ENCODE measurements at places on chromosomes 6 and 20.

GRCh38 chr6:88145298-88145963, 20.7 kb downstream of the CNR1 start:
- no peak overlapping the region for H3K4me3 ChIP-seq
- no peaks in the 10 kb centered on the region for H3K27me3 ChIP-seq
- H3K27ac ChIP-seq: no peak overlapping the region

GRCh38 chr6:39642270-39642669, 82.9 kb downstream of the KIF6 start:
- no peaks in the 10 kb centered on the region for H3K27me3 ChIP-seq
- no peak overlapping the region for H3K27ac ChIP-seq
- no peaks in the 10 kb centered on the region for H3K4me1 ChIP-seq
- no peak for DNase-seq
- H3K36me3 ChIP-seq: no peaks in the 10 kb centered on the region
- no peak overlapping the region for H3K4me3 ChIP-seq

- no peaks in the 10 kb centered on the region for H3K36me3 ChIP-seq
- H3K4me3 ChIP-seq: no peak overlapping the region
- no peaks in the 10 kb centered on the region for H3K4me1 ChIP-seq
Observed at GRCh38 chr6:96613291-96613999, 50.5 kb downstream of the FHL5 start.

DNA sequence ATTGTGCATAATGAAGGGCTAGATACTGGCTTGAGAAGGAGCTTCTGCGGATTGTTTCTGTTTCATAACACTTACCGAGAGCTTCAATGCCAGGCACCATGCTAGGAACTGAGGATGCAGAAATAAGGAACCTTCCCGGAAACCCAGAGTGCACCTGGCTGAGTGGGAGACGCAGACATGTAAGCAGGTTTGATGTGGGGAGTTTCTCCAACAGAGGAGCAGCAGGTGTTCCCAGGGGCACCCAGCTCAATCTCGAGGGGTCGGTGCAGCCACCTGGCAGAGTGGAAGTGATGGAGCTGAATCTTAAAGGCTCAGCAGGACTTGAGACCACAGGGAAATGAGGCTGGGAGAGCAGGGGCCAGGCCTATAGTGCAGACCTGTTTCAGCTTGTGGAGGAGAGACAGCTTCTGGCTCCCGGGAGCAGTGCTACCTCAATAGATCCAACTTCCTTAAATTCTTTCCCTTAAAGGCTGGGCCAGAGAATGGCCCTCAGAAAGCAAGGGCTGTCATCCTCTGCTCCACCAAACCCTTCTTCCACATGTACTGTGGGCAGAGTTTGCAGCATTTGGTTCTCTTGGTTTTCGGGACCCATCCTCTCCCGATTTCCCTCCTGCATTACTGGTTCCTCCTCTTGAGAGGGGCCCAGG, 27.8 kb upstream of the SRC start:
- DNase-seq: no peak

DNA sequence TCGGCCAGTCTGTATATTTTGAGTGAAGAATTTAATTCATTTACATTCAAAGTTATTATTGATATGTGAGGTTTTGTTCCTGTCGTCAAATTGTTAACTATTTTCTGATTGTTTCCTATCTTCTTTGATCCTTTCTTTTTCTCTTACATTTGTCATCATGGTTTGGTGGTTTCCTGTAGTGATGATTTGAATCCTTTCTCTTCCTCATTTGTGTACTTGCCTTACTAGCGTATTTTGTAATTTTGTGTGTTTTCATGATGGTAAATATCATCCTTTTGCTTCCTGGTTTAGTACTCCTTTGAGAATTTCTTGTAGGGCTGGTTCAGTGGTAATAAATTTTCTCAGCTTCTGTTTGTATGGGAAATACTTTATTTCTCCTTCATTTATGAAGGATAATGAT, 151.7 kb upstream of the CEP162 start:
- no peak overlapping the region for H3K4me3 ChIP-seq
- H3K4me1 ChIP-seq: no peaks in the 10 kb centered on the region
- H3K27me3 ChIP-seq: no peaks in the 10 kb centered on the region
- no peak for DNase-seq
- H3K27ac ChIP-seq: no peak overlapping the region

DNA sequence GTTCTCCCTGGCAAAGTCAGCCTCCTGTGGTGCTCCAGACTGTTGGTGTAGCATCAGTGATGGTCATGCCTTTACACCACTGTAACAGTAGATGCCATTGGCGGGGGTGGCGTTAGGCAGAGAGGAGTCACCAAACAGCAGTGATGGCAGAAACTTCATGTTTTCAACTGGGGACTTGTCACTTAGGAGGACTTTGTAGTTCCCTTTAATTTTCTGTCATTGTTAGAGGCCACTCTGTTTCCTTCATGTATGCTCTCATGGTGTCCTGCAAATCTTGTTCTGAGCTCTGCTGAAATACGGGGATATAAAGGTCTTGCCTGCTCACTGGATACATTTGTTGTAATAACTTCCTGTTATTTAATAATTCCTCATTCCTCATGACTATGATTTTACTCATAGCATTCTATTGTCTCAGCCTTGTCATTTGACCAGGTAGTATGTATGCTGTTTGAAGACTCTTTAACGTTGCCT, 4.6 kb downstream of the MAP3K4 start:
- H3K27me3 ChIP-seq: no peaks in the 10 kb centered on the region
- DNase-seq: no peak
- peaks cover 9% of the 10 kb centered on the region for H3K4me1 ChIP-seq
- H3K27ac ChIP-seq: no peak overlapping the region

- no peaks in the 10 kb centered on the region for H3K4me1 ChIP-seq
- DNase-seq: no peak
- no peaks in the 10 kb centered on the region for H3K36me3 ChIP-seq
- 0 out of 2 replicates have a peak, but pooled peaks cover 5% of the 10 kb centered on the region for H3K27me3 ChIP-seq
Observed at GRCh38 chr6:47091886-47092668, 49.9 kb upstream of the ADGRF1 start.

DNA sequence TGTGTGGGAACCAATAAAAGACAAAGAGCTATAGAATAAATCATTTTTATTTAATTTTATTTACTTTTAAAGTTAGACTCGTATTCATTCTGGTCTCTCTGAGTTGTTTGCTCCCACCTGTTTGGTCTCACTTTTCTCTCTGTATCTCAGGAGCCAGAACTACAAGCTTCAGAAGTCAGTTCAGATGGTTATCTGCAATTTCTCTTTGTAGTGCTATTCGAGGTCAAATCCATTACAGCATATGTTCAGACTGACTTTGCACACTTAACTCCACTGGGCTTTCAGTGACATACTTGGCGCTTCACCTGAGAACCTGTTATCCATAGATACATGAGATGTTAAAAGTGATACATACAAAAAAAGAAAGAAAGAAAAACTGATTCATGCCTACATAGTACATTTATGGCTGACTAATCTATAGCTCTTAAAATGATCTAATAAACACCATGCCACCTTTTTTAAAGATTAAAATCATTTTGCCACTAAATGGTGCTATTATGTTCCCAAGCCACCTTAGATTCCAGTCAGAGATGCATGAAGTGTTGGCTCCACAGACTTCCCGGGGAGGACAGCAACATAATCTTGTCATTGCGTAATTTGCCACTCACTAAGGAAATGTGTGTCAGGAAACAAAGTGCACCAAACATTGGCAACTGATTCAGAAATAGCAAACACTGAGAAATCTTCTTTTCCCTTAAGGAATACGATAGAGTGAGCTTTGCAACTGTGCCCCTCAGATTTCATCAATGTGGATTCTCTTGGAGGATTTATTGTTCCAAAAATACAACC, 396.7 kb downstream of the HACE1 start:
- H3K36me3 ChIP-seq: no peaks in the 10 kb centered on the region
- no peak overlapping the region for H3K27ac ChIP-seq
- DNase-seq: peak; percentile 15
- H3K27me3 ChIP-seq: no peaks in the 10 kb centered on the region
- H3K4me1 ChIP-seq: peaks cover 5% of the 10 kb centered on the region

DNA sequence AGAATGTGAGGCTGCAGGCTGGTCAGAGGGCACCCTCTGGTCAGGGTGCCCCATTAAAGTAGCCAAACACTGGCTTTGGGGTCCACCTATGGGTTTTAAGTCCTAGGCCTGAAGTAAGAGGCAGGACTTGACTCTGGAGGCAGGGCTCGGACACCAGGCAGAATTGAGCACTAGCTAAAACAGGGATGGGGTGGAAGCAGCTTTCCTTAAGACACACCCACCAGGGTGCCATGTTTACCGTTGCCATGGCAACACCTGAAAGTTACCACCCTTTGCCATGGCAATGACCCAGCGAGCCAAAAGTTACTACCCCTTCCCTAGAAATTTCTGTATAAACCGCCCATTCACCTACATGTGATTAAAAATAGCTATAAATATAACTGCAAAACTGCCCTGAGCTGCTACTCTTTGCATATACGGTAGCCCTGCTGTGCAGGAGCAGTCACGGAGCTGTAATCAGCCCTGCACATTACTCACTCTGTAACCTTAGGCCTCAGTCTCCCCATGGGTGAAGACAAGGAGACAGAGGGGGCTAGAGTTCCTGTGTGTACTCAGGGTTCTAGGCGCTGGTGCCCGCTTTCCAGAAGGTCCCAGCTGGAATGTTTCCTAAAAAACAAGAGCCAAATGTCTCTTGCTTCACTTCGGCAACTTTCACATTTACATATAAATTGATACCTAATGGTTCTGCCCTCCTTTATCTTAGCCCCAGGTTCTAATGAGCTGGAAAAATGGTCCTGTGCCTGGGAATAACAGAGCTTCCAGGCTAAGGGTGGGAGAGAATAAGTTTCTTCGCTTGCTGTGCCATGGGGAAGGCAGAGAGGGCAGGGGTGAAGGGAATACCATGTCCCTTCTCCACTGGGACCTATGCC, 27.2 kb upstream of the SRSF6 start:
- H3K36me3 ChIP-seq: no peaks in the 10 kb centered on the region
- no peaks in the 10 kb centered on the region for H3K27me3 ChIP-seq
- H3K27ac ChIP-seq: peak overlapping the region; percentile 77
- H3K4me3 ChIP-seq: no peak overlapping the region
- H3K4me1 ChIP-seq: peaks cover 14% of the 10 kb centered on the region

- H3K27me3 ChIP-seq: no peaks in the 10 kb centered on the region
- no peak for DNase-seq
- H3K27ac ChIP-seq: peak overlapping the region; percentile 41
- peaks cover 57% of the 10 kb centered on the region for H3K4me1 ChIP-seq
- H3K36me3 ChIP-seq: peaks cover 16% of the 10 kb centered on the region
Observed at GRCh38 chr6:56757588-56757984, 114.9 kb upstream of the DST start.

- no peak overlapping the region for H3K27ac ChIP-seq
- H3K27me3 ChIP-seq: no peaks in the 10 kb centered on the region
- peak overlapping the region; percentile 65 for H3K4me3 ChIP-seq
Observed at GRCh38 chr6:44224029-44224964, 902 bp downstream of the SLC29A1 start.

DNA sequence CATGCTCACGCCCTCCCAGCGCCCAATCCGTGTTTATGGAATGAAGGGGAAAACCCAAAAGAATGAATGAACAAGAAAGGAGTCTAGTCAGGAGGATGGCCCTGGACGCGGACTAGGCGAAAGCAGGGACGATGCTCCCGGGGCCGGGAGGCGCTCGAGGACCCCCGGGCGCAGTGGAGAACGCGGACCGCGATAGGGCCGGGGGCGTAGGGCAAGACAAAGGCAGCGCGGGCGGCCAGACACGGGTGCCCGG, 758 bp downstream of the GCLC start:
- H3K27ac ChIP-seq: peak overlapping the region; percentile 72
- peaks cover 14% of the 10 kb centered on the region for H3K4me1 ChIP-seq
- peak overlapping the region; percentile 94 for H3K4me3 ChIP-seq
- H3K36me3 ChIP-seq: no peaks in the 10 kb centered on the region

- H3K4me1 ChIP-seq: peaks cover 17% of the 10 kb centered on the region
- no peaks in the 10 kb centered on the region for H3K27me3 ChIP-seq
- peak; percentile 95 for DNase-seq
Observed at GRCh38 chr20:63973636-63974401, 4.1 kb upstream of the ZNF512B start.

- H3K4me3 ChIP-seq: no peak overlapping the region
- H3K27me3 ChIP-seq: no peaks in the 10 kb centered on the region
- no peak for DNase-seq
- no peaks in the 10 kb centered on the region for H3K4me1 ChIP-seq
- no peak overlapping the region for H3K27ac ChIP-seq
- no peaks in the 10 kb centered on the region for H3K36me3 ChIP-seq
Observed at GRCh38 chr6:161546632-161547031, 272.8 kb upstream of the AGPAT4 start.

GRCh38 chr6:152110886-152111820, 303.7 kb downstream of the ESR1 start:
- no peak overlapping the region for H3K4me3 ChIP-seq
- no peaks in the 10 kb centered on the region for H3K36me3 ChIP-seq
- peak; percentile 76 for DNase-seq
- H3K27ac ChIP-seq: no peak overlapping the region
- H3K27me3 ChIP-seq: no peaks in the 10 kb centered on the region

- H3K36me3 ChIP-seq: no peaks in the 10 kb centered on the region
- H3K4me1 ChIP-seq: no peaks in the 10 kb centered on the region
- no peak overlapping the region for H3K4me3 ChIP-seq
- H3K27ac ChIP-seq: no peak overlapping the region
Observed at GRCh38 chr20:63098195-63098810, 91.5 kb upstream of the BHLHE23 start.

GRCh38 chr6:107128577-107128976, 13.3 kb upstream of the BEND3 start:
- no peaks in the 10 kb centered on the region for H3K27me3 ChIP-seq
- H3K27ac ChIP-seq: no peak overlapping the region
- no peak for DNase-seq
- no peak overlapping the region for H3K4me3 ChIP-seq
- no peaks in the 10 kb centered on the region for H3K4me1 ChIP-seq

DNA sequence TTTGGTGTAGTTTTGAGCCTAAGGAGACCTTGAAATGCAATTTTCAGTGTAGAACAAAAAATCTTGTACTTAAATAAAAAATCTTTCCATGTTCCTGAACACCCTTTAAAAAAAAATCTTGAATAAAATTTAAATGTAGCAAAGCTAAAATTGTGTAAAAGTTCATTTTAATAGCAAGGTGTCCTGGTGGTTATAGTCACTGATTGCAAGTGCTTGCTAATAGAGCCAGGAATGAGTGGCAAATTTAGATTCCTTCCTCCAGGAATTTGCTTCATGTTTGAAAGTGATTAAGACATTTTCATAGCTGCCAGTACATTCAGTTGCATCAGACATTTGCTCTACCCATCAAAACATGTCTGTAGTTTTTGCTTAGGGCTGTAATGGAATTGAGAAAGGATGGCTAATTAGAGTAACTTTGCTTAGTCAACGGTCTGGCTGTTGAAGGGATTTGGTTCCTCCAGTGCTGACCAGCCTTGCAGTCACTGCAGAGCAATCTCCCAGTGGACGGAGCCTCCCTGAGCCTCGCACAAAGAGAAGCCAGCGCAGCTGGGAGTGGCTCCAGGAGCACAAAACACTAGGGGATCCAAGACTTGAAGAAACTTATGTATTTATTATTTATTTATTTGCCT, 36.5 kb downstream of the AKAP12 start:
- no peaks in the 10 kb centered on the region for H3K36me3 ChIP-seq
- no peak overlapping the region for H3K4me3 ChIP-seq
- peak; percentile 17 for DNase-seq
- H3K27me3 ChIP-seq: no peaks in the 10 kb centered on the region
- peaks cover 8% of the 10 kb centered on the region for H3K4me1 ChIP-seq

GRCh38 chr6:10112871-10113549, 301.9 kb downstream of the TFAP2A start:
- peaks cover 11% of the 10 kb centered on the region for H3K27me3 ChIP-seq
- H3K27ac ChIP-seq: no peak overlapping the region
- H3K4me1 ChIP-seq: no peaks in the 10 kb centered on the region
- no peaks in the 10 kb centered on the region for H3K36me3 ChIP-seq
- DNase-seq: peak; percentile 17

Data from SK-N-SH (cell line).